Amniotic epithelial cell (primary cell): ENCODE measurements at places on chromosomes 6 and 20.

- no peak for DNase-seq
These were observed 337.4 kb upstream of the QKI start for GRCh38 chr6:163077134-163077533.

GRCh38 chr6:12340488-12340818 lies 50.3 kb downstream of the EDN1 start:
- no peak for DNase-seq

DNA sequence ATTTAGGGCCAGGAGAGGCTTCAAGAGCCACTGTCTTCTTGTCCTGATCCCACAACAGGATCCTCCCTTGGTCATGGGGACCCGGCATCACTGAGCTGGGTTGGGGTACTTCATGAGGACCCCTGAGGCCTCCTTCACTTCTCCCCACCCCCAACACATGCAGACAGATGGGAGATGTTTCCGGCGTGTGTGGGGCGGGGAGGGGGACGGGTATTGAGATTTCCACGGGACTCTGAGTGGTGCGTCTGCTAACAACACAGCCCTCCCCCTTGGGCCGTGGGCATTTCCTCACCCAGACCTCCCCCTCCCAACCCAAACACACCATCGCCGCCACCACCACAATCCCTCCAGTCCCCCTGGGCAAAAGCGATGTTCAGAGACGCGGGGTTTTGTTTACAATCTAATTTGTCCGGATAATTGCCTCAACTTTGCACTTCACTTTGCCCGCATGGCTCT lies 906 bp upstream of the FOXP4 start:
- DNase-seq: no peak

DNA sequence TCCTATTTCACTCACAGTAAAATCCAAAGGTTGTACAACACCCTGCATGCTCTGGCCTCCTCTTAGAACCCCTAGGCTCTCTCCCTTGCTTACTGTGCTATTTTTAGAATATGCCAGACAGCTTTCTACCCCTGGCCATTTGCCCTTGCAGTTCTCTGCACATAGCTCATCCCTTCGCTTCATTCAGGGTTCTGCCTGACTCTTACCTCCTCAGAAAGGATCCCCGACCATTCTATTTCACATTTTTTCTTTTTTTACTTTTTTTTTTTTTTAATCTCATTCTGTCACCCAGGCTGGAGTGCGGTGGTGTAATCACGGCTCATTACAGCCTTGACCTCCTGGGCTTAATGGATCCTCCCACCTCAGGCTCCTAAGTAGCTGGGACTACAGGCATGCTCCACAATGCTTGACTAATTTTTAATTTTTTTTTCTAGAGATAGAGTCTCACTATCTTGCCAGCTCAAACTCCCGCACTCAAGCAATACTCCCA lies 33.6 kb downstream of the COMMD7 start:
- DNase-seq: peak; percentile 63

DNA sequence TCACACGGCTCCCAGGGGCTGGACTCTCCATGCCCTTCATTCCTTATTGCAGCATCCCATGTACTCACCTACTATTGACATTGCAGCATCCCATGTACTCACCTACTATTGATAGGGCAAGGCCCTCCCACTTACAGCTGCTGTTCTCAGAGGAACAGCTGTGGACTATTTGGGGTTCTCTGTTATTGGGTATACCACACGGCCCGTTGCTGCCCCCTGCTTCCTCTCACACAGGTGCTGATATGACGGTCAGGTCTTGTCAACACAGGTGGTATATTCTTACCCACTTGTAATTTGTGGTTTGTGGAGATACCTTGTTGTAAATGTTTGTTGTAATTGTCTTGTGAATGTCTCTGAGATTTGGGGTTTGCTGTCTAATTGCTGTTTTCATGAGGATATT lies 18.8 kb downstream of the ALDH5A1 start:
- DNase-seq: no peak

DNA sequence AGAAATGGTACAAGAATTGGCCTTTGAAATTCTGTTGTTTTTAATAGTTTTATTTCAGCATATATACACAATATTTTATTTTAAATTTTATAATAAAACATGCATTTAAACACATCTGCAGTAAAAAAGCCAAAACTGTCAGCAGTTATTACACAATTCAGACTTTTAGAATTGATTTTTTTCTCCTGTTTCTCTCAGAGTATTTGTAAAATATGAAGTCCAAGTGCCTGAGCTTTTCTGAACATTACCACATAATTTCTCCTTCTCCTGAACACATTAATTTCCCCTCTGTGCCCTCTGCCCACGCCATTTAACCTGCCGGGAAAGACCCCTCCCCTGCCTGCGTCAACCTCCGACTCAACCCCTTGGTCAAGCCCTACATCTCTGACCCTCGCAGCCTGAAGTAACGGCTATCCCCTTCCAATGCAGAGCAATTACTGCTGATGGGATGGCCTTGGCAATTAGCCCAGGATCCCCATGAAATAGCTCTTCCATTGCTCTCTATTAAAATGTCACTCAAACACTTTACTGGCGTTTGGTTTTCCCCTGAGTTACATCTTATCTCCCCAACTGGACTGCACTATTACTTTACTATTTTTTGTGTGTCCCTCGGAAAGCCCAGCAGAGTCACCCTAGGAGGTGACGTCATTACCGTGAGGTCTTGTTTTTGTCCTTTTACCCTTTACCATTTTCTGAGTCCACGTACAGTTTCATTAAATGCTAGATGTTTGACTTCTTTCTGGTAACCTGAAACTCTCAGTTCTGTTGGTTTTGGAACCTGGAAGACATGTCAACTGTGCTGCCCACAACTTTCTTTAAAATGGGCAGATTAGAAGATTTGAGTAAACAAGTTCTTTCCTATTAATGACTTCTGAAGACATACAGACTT lies 146.7 kb upstream of the TAB2 start:
- no peak for DNase-seq

- DNase-seq: no peak
These were observed 65.5 kb upstream of the CLVS2 start for GRCh38 chr6:122930252-122931180.
